NCI-H748 treated with DMSO at 0.1 percent for 48 hours (cell line): ENCODE measurements at places on chromosomes 6 and 20.

GRCh38 chr20:58984691-58985090, 3.6 kb downstream of the NELFCD start:
- no peak for DNase-seq

DNA sequence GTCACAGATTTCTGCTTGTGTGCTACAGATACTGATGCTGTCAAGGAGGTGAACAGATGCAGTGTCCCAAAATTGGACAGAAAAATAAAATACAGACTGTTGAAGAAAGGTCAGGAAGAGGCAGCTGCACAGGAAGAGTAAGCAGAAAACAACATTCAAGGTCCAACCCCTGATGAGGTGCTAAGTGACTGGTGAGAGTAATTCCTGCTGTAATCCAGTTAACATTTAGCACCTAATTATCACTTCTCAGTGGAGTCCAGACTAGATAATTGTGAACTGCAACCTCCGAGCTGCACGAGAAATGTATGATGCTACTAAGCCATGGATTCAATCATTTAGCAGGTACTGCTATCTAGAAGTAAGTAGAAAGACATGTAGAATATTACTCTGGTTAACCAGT, 36.3 kb upstream of the NRSN1 start:
- no peak for DNase-seq

- DNase-seq, result no peak
These were observed 211.4 kb downstream of the ERMARD start for GRCh38 chr6:169962604-169963469.

DNA sequence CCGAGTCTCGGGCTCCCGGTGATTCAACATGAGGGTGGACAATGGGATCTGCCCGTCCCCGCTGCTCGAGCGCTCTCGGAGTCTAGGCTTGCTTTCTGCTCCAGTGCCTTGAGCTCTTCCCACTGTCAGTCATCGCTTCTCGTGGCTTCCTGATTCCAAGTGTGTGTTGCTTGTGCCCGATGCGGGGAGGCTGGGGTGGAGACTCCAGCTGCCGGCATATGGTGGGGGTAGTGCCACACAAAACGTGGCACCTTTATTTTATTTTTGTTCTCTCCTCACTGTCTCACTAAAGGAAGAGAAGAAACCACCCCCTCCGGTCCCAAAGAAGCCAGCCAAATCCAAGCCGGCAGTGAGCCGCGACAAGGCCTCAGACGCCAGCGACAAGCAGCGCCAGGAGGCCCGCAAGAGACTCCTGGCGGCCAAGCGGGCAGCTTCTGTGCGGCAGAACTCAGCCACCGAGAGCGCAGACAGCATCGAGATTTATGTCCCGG, 14.8 kb upstream of the MYL9 start:
- DNase-seq, result no peak

- no peak for DNase-seq
These were observed 60.5 kb downstream of the RSPH3 start for GRCh38 chr6:158939255-158940159.

GRCh38 chr6:13256266-13257001, 71.9 kb downstream of the TBC1D7 start:
- DNase-seq, result no peak

DNA sequence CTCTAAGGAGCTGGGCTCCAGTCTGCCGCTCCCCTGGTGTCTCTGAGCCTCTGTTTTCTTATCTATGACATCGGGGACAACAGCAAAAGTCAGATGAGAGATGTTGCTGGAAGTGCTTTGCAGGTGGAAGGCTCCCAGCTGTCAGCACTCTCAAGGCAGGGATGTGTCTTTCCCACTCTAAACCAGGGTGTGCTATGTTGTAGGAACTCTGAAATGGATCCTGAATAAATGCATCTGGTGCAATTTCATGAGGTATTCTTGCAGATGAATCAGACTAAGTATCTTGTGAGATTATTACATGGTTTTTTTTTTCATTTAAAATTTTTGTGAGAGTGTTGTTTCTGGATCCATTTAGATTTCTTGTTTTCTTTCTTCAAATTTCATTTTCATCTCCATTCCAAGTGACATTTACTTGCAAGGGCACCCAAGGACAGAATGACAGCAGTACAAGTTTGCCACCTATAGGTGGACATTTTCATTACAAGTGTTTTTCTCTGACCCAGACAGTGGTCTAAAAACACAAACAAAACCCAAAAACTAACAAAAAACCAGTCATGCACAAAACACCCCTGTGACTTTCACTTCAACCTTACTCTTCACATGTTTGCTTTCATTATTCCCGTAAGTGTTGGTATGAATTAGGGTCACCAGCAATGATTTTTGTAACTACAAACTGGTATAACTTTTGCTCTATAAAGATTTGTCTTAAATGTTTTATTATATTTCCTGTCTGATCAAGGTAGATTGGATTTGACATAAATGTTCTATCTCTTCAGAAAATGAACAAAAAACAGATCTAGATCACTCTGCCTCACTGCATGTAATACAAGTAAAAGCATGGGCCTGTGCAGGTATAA, 14.7 kb upstream of the SIM1 start:
- peak; percentile 31 for DNase-seq

DNA sequence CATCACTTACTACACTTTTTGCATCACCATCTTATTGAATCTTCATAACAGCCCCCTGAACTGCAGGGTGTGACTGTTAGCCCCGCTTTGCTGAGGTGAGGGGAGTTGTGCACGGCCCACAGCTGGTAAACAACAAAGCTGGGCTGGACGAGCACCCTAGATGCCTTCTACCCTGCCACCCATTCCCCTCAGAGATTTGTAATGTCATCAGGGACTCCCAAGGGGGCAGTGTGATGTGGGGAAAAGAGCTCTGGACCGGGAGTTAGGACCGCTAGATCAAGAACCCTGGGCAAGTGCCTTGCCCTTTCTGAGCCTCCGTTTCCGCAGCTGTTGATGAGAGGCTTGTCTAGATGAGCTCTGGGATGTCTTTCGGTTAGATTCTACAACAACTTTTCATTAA, 20.9 kb downstream of the PKIG start:
- no peak for DNase-seq

- no peak for DNase-seq
These were observed 395.4 kb downstream of the FRK start for GRCh38 chr6:115665310-115665709.

DNA sequence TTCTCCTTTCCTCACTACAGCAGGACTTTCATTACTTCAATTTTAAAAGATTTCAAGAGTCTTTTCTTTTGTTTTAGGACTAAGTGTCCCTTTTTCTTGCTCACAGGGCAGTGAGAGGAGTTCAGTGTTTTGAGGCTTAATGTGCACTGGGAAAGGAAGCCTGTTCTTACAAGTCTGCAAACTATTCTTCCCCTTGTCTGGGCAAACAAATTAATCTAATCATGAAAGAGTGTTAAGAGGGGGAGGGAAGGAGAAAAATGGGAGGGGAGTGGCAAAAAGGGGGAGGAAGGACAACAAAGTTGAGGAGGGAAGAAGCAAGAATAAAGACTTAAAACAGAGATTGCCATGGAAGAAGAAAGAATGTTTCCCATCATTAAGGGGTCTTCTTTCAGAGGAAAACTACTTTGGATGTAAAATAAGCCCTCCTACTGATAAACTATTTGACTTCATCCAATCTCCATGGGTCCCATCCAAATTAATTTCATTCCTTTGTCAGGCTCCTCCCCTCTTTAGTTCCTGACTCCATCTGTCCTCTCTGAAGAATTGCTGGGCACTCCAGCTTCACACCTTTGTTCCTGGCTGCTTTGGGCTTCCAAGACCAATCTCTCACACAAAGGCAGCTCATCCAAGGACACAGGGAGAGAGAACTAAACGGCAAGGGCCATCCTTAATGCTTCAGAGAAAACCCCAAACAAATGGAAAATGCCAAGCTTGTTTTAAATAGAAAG, 244.5 kb downstream of the TPBG start:
- no peak for DNase-seq

DNA sequence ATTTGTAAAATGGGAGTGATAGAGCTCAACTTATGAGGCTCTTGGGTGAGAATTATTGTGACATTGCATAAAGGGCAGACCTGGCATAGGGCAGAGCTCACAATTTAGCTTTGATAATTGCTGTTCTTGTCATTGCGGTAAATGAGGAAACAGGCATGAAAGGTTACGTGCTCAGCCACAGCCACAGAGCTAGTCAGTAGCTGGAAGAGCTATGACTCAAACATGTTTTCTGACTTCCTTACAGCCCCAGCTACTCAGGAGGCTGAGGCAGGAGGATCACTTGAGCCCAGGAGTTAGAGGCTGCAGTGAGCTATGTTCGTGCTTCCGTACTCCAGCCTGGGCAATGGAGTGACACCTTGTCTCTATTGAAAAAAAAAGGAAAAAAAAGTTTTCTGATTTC, 3.5 kb upstream of the GHRH start:
- no peak for DNase-seq

DNA sequence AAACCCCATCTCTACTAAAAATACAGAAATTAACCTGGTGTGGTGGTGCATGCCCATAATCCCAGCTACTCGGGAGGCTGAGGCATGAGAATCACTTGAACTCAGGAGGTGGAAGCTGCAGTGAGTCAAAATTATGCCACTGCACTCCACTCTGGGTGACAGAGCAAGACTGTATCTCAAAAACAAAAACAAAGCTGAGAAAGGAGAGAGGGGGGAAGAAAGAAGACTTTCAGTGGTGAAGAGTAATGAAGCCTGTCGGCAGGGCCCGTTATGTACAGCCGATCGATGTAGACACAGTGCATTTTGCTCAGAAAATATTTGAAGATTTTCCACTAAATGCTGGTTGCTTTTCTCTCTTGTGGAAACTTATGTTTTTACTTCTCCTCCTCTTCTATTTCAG, 13.8 kb downstream of the VAPB start:
- DNase-seq, result no peak

- DNase-seq, result no peak
These were observed 4.3 kb downstream of the CLVS2 start for GRCh38 chr6:123000244-123000770.

GRCh38 chr20:36856691-36857635, 19.0 kb upstream of the TLDC2 start:
- no peak for DNase-seq

DNA sequence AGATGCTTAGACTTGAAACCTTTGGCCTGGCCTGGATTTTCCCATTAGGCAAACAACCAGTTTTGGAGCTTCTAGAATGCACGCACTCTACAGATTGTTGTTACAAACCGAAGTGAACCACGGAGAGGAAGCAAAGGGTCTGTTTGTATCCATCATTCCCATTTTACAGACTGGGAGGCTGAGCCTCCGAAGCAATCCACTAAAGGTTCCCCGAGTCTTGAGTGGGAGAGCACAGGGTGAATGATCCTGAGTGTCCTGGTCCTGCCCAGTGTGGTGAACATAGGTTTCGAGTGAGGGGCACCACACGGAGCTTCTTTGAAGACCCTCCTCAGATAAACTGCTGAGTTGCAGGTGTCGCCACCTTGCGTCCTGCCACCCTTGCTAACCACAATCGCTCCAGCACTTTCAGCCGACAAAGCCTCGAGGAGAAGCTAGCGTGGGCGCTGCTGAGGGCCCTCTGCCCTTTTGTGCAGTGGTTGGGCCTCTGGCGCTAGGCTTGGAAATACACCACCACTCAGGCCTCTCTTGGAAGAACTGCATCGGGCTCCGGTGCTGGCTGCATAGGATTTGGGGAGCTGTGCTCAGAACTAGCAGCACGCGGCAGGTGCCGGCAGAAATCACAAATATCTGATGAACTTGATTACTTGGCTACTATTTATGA, 1.4 kb upstream of the PRDM13 start:
- no peak for DNase-seq

- no peak for DNase-seq
These were observed 717 bp downstream of the CSNK2A1 start for GRCh38 chr20:542777-543368.

DNA sequence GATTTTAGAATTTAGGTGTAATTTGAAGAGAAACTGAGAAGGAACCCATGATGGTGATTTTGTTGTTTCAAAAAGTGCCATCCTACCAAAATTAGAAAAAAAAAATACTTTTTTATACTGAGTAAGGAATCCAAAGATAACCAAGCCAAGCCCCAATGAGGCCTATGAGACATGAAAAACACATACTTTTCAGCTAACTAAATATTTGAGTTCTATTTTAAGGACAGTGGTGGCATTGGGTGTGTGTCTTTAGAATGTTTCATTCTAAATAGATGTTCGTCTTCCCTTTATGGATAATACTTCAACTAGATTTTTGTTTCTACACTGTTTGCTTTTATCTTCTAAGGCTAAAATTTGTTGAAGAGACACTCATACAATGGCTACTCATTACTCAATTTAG, 9.6 kb downstream of the CD24 start:
- no peak for DNase-seq

GRCh38 chr6:87858440-87858839, 156.4 kb upstream of the AKIRIN2 start:
- DNase-seq, result no peak

DNA sequence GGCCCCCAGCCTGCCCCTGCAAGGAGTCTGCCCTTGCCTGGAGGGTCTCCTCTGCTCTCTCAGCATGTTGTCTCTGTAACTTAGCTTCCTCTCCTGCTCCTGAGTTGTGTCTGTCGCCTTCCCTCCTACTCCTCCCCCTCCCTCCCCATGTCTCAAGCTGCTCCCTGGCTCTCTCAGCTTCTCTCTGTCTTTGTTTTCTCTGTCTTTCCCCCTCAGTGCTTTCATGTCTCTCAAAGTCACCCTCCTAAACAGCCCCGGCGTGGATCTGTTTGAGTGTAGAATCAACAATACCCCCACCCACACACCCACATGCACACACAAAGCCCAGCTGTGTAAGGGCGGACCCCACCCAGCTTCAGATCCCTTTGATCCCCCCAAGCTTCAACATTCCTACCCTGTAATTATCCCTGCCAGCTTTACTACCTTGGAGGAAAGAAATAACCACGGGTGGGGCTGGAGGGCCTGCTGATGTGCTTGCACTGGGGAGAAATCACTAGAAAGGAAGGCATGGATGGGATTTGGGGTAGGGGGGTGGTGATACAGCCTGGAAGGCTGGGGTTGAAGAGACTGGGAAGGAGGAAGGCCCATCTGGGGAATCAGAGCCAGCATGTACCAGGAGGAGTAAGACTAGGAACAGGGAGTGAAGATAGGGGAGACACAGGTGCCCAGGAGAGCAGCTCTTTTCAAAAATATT, 1.0 kb upstream of the LY6G6D start:
- peak; percentile 87 for DNase-seq

GRCh38 chr6:169573883-169574282, 127.9 kb downstream of the WDR27 start:
- DNase-seq, result no peak
